ENCODE measurements at places on chromosomes 4 and X. TPM values are rescaled to one million over a fixed set of nuclear protein-coding genes. Genes with fewer than 3 reads are reported as not detected.

DNA sequence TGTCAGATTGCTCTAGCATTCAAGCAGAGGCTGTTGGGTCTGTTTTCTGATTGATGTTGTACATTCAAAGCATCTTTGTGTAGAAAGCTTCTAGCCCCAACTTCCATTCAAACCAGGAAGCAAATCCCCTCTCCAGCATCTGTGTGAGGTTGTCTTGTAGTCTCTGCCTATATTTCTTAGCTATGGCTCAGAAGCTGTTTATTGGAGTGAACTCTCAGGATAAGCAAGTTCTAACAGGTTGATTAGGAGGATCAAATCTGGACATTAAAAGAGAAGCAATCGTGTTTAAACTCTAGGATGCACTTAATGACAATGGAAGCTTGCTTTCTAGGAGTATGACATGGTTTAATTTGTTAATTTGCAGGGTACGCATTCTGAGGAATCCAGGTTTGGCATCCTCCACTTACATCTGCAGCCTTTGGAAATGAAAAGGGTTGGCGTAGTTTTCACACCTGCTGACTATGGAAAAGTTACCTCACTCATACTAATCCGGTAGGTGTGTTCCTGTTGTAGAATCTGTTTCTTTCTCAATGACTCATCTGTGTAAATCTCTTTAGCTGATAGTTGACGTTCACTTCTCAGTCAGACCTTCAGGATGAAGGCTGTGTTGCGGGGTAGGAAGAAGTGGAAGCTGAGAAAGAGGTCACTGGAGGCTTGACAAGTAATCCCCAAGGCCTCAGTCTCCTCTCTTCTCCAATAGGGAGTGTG lies 88.0 kb upstream of the TLR2 start:
- no peak overlapping the region for H3K27ac ChIP-seq
- no peak for DNase-seq
- no peaks in the 10 kb centered on the region for H3K4me1 ChIP-seq
- no peak overlapping the region for H3K4me3 ChIP-seq

Gene INTS6L
- 12.9 TPM for total RNA-seq

- no peak overlapping the region for H3K27ac ChIP-seq
- no peaks in the 10 kb centered on the region for H3K27me3 ChIP-seq
- H3K4me3 ChIP-seq = no peak overlapping the region
- H3K4me1 ChIP-seq = no peaks in the 10 kb centered on the region
Observed at GRCh38 chr4:182019148-182019652, 224.0 kb upstream of the TENM3 start.

Gene SSX1
- total RNA-seq = not detected

GRCh38 chrX:74924449-74925224 lies 615 bp downstream of the NEXMIF start:
- DNase-seq = peak; percentile 11
- no peaks in the 10 kb centered on the region for H3K4me1 ChIP-seq
- H3K27ac ChIP-seq = peak overlapping the region; percentile 33
- no peaks in the 10 kb centered on the region for H3K36me3 ChIP-seq

Gene OCIAD2
- total RNA-seq = 5.1 TPM

Gene DOK7
- total RNA-seq = not detected

DNA sequence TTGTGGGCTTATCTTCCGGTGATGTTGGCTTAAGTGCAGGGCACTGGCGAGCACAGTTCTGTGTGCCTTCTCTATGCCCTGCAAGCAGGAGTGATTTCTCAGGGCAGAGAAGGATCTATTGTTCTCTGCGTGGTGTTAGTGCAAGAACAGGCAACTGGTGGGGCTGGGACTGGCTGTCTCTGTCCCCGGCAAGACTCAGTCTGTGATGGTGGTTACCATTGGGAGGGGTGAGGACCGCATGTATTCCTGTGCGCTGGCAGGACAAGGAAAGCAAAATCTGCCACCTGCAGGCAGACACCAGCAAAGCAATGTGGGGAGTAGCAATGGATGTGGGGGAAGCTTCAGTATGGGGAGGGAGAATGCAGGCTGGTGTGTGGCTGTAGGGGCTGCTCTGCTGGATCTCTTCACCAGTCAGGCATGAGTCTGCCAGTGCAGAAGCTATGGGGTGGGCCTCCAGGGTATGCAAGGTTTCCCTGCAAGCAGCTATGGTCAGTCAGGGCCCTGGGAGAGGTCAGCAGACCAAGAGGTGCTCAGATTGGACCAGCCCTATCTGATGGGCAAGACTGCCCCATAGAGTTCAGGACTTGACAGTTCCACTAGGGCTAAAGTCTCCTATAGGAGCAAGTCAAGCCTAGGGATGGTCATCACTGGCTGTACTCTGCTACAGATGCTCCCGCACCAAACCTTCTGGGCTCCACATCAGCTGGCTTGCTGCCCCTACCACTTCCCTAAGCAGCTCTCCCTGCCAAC lies 16.8 kb downstream of the PF4 start:
- H3K4me1 ChIP-seq = no peaks in the 10 kb centered on the region
- no peak for DNase-seq
- no peaks in the 10 kb centered on the region for H3K27me3 ChIP-seq
- no peak overlapping the region for H3K4me3 ChIP-seq

DNA sequence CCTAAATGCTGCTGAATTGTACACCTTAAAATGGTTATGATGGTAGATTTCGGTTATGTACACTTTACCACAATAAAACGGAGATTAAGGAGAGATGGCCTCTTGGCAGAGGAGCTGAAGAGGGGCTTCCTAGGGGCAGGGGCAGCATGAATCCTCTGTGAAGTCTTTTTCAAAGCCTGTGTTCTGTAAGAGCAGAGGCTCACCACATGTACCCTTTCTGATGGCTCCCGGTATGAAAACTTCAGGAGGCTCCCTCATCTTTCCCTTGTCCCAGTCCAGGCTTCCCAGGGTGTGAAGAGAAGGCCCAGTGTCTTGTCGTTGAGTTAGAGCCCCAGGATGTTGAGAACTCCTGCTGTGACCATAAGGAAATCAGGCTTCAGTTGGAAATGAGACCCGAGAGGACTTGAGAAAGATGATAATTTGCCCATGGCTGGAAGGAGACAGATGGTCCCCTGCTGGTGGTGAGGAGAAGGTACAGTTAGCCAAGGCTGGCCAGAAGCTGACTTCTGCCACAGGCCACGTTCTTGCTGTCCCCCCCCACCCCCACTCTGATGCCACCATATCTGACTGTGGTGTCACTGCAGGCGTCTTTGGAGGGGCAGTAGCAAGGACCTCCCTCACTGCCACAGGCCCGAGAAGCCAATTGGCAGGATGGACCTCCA lies 31.8 kb upstream of the MTM1 start:
- DNase-seq = no peak
- no peaks in the 10 kb centered on the region for H3K4me1 ChIP-seq
- no peak overlapping the region for H3K27ac ChIP-seq
- no peak overlapping the region for H3K4me3 ChIP-seq

Gene UBE2K
- 22.4 TPM for total RNA-seq

- DNase-seq = no peak
- no peaks in the 10 kb centered on the region for H3K36me3 ChIP-seq
- peaks cover 55% of the 10 kb centered on the region for H3K27me3 ChIP-seq
- H3K4me3 ChIP-seq = peak overlapping the region; percentile 50
Observed at GRCh38 chr4:41882625-41883347, 52.4 kb upstream of the TMEM33 start.

GRCh38 chr4:55439023-55439422 lies 43.3 kb downstream of the TMEM165 start:
- no peak for DNase-seq
- H3K36me3 ChIP-seq = no peaks in the 10 kb centered on the region
- no peaks in the 10 kb centered on the region for H3K27me3 ChIP-seq
- no peak overlapping the region for H3K4me3 ChIP-seq
- no peak overlapping the region for H3K27ac ChIP-seq

DNA sequence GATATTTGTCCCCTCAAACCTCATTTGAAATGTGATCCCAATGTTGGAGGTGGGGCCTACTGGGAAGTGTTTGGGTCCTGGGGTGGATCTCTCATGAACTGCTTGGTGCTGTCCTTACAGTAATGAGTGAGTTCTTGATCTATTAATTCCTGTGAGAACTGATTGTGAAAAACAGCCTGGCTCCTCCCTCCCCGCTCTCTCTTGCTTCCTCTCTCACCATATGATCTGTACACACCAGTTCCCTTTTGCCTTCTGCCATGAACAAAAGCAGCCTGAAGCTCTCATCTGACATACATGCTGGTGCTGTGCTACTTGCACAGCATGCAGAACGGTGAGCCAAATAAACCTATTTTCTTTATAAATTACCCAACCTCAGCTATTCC lies 11.2 kb upstream of the YIPF7 start:
- H3K36me3 ChIP-seq = no peaks in the 10 kb centered on the region
- H3K4me1 ChIP-seq = no peaks in the 10 kb centered on the region
- DNase-seq = no peak
- H3K27me3 ChIP-seq = no peaks in the 10 kb centered on the region
- H3K4me3 ChIP-seq = no peak overlapping the region
